ENCODE measurements at places on chromosomes 12 and 14.

- DNase-seq, result no peak
Measured at GRCh38 chr12:120214626-120215356, 13.9 kb upstream of the RPLP0 start.

GRCh38 chr12:53219956-53220693, 11.9 kb downstream of the RARG start:
- DNase-seq, result no peak

GRCh38 chr12:93274937-93275336, 102.8 kb upstream of the NUDT4 start:
- no peak for DNase-seq

DNA sequence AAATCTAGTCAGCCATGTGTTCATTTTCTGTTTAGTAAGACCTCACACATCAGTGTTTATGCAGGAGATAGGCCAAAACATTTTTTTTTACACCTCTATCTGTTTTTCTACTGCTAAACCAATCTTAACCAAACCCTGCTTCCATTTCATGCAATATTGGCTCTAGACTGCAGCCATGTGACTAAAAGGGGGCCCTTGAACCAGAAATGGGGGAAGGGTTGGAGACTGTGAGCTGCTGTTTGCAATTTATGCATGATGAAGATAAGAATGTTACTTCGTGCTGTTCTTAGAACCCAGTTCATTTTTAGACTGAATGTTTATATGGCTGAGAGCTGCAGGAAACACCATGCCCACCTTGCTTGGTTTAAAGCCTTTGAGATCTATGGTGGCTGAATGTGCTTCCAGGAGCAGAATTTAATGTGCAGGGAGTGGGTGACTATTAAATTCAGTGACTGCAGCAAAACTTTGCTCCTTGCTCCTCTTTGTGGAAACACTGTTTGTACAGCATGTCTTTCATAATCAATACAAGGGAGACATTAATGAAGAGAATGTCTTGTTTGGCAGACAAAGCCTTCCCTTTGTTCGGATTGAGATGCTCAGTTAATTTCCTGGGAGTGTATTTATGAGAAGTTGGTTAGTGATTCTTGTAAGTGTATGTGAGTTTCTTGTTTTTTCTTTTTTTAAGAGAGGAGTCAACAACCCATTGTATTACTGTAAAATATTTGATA, 53.6 kb downstream of the CHST11 start:
- DNase-seq, result no peak

DNA sequence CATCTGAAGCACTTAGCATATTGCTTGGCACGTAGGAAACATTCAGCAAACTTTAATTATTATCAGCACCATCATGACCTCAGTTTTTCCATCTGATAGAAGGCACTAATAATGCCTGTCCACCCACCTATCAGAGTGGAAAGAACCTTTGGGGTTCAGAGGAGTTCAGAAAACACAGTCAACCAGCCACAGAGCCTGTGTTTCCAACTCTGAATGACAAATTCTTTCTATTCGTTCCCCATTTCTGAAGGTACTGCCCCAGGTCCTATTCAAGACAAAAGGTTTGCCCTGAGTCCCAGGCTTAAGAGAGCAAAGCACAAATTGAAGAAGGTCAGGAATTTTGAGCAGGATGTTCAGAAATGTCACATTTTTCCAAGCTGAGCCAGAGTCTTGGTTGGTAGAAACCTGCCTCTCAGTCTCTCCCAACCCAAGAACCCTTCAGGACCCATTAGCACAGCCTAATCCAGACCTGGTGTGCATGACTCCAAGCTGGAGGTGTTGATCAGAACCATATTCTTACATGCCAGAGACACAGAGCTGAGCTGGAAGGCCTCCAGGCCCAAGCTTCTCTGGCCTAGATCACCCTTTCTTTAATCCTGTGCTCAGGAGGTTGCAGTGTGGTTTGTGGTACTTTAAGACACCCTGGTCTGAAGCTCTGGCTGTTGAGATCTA, 114.4 kb downstream of the TBX5 start:
- no peak for DNase-seq

- DNase-seq, result no peak
Measured at GRCh38 chr12:82525616-82526015, 161.1 kb upstream of the TMTC2 start.

DNA sequence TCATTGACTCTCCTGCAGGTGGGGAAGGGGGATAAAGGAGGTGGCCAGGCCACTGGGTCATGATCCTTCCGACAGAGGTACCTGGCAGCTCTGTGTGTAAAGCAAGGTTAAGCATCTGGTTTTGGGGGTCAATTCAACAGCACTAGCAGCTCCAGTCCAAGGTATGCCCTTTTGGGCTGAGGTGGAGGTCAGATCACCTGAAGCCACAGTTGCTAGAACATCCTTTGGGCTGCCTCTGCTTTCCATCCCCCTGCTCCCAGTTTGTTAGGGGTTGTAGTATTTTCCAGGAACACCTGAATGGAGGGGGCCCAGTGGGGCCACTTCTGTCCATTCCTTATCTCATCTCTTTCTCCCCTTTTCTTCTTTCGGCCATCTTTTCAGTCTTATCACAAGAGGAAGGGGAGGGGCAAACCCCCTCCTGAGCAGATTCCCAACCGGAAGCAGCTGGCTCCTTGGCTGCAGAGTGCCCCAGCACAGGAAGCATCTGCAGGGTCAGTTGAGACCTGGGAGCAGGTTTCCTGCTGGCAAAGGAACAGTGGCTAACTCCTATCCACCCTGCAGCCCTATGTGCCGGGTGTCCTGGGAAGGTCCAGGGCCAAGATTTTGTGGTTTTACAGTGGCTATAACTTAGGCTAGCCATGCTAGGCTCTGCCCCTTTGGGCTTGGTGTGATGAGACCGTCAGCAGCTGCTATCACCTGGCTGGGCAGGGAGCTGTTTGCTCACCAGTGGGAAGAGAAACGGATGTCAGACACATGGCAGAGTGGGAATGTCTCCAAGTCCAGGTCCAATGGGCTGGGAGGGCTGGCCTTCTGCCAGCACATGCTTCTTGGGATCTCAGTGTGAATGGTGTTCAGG, 40.2 kb downstream of the SH2B3 start:
- no peak for DNase-seq

GRCh38 chr14:97477353-97477752, 680.2 kb downstream of the VRK1 start:
- DNase-seq, result no peak

- no peak for DNase-seq
Measured at GRCh38 chr12:107439026-107439738, 246.4 kb upstream of the PWP1 start.

DNA sequence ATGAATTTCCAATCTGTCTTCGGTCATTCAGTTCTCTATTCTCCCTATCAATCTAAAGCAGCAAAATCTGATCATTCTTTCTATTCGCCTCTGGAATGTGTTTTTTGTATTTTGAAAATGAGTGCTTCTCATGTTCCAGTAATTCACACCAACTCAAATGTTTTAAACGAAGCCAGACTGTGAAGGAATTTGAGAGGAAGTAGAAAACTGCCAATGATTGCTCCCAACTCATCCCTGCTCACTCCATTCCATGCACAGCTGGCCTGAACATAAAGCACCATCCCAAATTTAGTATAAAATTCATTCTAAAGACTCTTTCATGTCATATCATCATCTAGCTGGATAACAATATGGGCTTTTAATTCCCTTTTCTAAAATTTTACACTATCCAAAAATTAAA, 123.8 kb downstream of the DUSP6 start:
- DNase-seq, result no peak

GRCh38 chr12:133106253-133106652, 23.8 kb downstream of the ZNF891 start:
- DNase-seq, result no peak

DNA sequence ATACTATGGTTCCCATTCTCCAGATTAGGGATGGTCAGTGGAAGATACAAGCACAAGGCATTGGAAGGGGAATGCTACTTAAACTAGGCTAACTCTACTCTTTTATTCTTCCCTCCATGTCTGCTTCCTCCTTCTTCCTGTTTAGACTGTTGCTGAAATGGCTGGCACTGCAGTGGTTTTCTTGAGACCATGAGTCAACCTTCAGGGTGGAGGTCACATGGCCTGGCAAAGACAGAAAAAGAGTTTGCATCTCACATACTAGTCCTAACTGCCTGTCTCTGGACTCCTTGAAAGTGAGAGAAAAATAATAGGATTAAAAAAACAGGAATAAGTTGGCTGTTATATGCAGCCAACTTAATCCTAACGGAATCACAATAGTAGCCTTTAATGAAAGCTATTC, 37.0 kb downstream of the ALDH1L2 start:
- DNase-seq, result no peak

- no peak for DNase-seq
Measured at GRCh38 chr12:93571365-93571924, 1.0 kb upstream of the SOCS2 start.

DNA sequence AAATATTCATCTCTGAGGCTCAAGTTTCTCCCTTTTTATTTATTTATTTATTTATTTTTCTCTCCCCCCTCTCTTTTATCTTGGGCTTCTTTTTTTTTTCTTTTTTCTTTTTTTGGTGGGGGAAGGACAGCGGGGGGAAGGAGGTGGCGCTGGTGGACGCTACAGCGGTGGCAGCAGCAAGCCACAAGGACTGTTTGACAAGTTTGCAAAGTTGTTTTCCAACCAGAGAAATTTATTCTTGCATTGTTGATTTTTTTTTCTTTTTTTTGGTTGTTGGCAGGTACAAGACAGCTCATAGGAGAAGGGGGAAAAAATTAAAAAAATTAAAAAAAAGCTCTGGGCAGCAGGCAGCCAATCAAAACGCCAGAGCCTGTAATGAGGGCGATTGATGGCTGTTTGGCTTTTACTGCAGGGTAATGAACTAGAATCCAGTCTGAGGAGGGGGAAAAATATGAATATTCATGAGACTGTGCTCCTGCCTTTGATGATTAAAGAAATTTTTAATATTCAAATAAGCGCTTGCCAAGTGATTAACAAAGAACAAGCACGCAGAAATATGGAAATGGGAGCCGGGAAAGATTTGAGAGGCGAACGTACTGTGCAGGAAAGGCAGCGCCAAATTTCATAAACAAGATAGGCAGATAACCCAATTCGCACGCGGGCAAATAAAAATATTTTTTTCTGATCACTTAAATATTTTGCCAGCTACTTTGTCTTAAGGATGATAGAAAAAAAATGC, 36.2 kb downstream of the BCL11B start:
- no peak for DNase-seq

- DNase-seq, result no peak
Measured at GRCh38 chr12:121297435-121297991, 1.0 kb upstream of the CAMKK2 start.

DNA sequence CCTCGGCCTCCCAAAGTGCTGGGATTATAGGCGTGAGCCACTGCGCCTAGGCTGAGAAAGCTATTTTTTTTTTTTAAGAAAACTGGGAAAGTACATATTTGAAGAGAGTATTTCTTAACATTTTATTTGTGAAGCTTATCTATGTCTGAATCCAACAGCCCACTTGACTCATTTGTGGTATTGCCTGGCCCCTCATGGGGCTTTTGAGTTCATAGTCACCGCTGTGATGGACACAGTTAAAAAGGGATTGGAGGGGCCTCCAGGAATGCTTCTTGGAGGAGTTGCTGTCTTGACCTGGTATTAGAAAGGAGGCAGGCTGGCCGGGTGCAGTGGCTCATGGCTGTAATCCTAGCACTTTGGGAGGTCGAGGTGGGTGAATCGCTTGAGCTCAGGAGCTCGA, 26.5 kb downstream of the BCL7A start:
- no peak for DNase-seq

DNA sequence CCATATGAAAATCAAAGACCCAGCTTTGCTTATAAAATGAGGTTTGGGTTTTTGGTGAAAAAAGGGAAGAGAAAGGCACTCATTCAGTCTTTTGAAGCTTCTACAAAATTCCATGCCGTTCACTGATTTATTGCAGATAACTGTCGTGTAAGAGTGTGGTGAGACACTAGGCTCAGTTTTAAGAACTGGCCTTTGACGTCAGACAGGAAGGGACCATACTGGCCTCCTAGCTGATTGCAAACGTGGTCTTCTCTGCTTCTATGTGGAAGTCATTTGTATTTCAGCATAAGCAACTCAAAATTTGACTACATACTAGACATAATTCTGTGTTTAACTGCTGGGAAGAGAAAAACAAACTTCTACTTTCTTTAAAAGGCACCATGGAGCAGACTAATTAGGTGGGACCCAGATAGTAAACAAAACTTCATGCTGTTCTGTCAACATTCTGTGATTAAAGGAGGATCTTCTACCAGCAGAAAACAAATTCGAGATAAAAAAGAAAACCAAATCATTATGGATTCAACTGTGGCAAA, 168.7 kb downstream of the TTC7B start:
- DNase-seq, result no peak

DNA sequence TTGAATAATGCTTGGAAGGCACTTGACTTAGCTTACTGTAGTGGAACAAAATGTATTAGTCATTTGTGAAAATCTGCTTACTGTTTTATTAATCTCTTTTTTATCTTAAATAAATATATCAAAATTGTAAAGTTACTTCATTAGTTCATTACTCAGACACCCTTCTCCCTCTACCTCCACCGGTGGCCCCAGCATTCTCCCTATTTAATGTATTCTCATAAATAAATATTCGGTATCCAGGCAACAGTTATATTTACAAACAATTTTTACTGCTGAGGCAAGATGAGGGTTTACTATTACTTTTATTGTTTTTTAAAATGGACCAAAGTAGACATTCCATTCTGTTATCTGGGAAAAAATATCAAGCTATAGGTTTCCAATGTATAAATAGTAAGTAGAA, 19.6 kb upstream of the ALX1 start:
- no peak for DNase-seq

DNA sequence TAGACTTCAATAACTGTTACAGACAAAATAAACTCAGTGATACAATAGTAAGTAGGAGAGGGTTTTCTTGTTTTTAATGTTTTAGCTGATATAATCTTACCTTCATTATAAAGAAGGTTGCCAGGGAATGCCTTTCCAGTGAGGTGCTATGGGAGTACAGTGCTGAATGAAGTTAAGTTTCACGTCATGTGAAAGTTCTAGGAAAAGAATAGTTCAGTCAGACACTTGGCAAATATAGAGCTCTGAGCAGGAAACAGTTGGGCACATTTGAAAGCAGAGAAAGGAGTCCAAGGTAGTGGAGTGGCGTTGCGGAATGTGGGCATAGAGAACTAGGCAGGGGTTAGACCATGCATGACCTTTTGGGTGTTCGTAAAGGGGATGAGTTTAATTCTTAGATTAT, 88.6 kb upstream of the DCN start:
- DNase-seq, result no peak

DNA sequence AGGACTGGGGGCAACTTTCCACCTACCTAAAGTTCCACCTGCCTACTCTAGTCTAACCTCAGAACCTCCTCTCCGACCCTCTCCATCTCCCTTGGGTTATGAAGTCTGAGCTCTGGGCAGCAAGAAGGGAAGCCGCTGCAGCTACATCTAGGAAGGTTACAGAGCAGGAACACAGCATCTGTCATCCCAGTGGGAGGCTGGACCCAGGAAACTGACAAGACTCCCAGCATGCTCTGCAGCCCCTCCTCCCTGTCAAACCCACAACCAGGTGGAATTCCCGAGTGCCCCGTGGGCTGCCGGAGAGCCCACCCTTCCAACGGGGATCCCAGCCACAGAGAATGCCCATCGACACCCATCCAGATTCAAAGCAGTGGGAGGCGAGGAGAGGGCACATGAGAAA, 2.1 kb downstream of the TESC start:
- DNase-seq, result no peak
